Liver (tissue), 10 donors: ENCODE measurements at places on chromosomes 4 and X. TPM values are rescaled to one million over a fixed set of nuclear protein-coding genes. Genes with fewer than 3 reads are reported as not detected.

Gene FREM3
- total RNA-seq, result not detected

Gene MAB21L2
- 1.5 TPM for total RNA-seq

- H3K4me1 ChIP-seq, result no peaks in the 10 kb centered on the region
- H3K27me3 ChIP-seq, result no peaks in the 10 kb centered on the region
- DNase-seq, result no peak
Observed at GRCh38 chr4:143252478-143252877, 67.8 kb downstream of the USP38 start.

Gene TCEAL2
- not detected for total RNA-seq

DNA sequence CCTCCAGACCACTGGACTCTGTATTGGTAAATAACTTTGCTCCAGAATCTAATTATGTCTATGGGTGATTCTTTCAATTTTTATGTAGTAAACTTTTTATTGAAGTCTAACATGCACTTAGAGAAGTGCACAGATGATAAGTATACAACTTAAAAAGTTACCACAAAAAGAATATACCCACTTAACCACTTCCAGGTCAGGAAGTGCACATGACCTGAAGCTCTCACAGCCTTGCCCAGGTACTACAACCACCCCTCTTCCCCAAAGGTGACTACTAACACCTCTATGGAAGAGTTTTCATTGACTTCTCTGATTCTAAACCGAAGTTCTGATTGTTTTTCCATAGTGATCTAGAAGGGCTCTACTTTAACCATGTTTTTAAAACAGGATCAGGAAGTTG lies 43.6 kb upstream of the SPRY1 start:
- no peaks in the 10 kb centered on the region for H3K27me3 ChIP-seq
- DNase-seq, result no peak
- no peaks in the 10 kb centered on the region for H3K4me1 ChIP-seq
- no peaks in the 10 kb centered on the region for H3K36me3 ChIP-seq
- no peak overlapping the region for H3K27ac ChIP-seq

DNA sequence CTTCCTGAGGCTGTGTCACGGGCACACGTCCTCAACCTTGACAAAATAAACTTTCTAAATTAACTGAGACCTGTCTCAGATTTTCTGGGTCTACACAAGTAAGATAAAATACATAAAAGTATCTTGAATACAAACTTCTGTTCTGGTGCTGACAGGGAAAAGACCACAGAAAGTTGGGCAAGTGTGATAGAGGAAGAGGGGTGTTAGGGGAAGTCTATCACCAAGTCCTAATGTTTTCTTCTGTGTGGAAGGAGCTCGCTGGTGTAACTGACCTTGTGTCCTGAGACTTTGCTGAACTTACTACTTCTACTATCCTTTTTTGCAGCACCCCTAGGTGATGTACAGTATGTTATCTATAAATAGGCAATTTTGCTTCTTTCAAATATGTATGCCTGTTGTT lies 97.0 kb upstream of the STIM2 start:
- no peaks in the 10 kb centered on the region for H3K4me1 ChIP-seq
- no peak overlapping the region for H3K4me3 ChIP-seq
- DNase-seq, result no peak

DNA sequence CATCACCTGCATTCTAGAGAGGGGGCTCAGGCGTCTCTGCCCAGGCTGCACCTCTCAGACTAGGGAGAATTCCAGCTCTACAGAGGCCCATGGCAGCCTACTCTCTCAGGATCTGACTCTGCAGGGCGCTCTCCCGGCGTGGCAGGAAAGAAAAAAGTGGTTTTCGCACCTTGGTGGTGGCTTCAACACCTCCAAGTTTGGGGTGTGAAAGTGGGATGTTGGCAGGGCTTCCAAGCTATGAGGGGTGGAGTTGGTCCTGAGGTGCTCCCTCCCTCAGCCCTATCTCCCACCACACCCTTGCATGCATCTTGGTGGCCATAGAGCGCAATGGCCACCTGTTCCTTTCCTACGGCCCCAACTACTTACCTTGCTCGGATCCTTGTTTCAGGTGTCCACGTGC lies 166.5 kb downstream of the VSIG4 start:
- H3K4me1 ChIP-seq, result no peaks in the 10 kb centered on the region
- H3K27ac ChIP-seq, result no peak overlapping the region
- H3K27me3 ChIP-seq, result no peaks in the 10 kb centered on the region
- DNase-seq, result no peak
- no peaks in the 10 kb centered on the region for H3K36me3 ChIP-seq

Gene ZMYM3
- 13.3 TPM for total RNA-seq

Gene DKC1
- total RNA-seq, result 21.9 TPM

Gene TXLNG
- 7.4 TPM for total RNA-seq

Gene SHROOM4
- total RNA-seq, result 2.3 TPM

DNA sequence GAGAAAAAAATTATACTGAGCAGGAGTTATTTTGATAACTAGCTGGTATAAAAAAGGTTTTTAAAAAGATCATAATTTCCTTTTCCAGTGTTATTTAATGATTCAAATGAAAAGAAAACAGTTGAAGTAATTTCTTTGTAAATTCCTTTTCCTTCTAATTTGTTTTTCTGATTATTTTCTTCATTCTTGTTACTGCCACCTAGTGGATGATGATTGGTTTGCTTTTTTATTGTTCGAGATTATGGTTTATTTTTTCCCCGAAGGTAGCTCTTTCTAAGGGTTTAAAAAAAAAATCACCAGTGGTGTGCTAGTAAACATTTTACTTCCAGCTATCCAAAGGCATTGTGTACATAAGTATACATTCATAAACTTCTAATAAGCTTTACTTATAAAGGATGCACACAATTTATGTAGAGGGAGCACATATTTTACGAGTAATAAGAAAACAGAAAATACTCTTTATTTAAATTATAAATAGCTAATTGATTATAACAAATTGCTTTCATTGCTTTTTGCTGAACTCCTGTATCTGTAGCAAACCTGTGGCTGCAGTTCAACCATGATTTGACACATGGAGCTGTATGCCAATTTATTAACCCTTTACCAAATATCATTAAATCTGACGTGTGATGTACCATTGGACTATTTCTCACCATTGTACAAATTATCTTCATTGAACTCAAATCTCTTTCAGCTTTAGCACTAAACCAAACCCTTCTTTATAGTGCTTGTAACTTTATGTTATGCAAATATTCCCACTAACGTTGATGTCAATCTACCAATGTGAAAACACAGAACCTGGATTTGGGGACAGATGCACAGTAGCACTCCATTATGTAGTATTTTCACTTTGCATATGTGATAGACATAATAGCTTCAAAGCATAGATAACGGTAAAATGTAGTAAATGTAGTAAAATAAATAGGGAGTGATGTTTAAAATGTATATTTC lies 97.8 kb upstream of the ANK2 start:
- no peaks in the 10 kb centered on the region for H3K36me3 ChIP-seq
- H3K4me1 ChIP-seq, result no peaks in the 10 kb centered on the region
- no peaks in the 10 kb centered on the region for H3K27me3 ChIP-seq
- H3K4me3 ChIP-seq, result no peak overlapping the region

GRCh38 chr4:59127743-59128142 lies 2017.6 kb upstream of the IGFBP7 start:
- DNase-seq, result no peak
- no peaks in the 10 kb centered on the region for H3K36me3 ChIP-seq
- no peak overlapping the region for H3K4me3 ChIP-seq
